NCI-H82 (cell line): ENCODE measurements at places on chromosomes 6 and 20.

GRCh38 chr6:99894815-99895214 is 99.2 kb downstream of the MCHR2 start:
- DNase-seq = no peak

DNA sequence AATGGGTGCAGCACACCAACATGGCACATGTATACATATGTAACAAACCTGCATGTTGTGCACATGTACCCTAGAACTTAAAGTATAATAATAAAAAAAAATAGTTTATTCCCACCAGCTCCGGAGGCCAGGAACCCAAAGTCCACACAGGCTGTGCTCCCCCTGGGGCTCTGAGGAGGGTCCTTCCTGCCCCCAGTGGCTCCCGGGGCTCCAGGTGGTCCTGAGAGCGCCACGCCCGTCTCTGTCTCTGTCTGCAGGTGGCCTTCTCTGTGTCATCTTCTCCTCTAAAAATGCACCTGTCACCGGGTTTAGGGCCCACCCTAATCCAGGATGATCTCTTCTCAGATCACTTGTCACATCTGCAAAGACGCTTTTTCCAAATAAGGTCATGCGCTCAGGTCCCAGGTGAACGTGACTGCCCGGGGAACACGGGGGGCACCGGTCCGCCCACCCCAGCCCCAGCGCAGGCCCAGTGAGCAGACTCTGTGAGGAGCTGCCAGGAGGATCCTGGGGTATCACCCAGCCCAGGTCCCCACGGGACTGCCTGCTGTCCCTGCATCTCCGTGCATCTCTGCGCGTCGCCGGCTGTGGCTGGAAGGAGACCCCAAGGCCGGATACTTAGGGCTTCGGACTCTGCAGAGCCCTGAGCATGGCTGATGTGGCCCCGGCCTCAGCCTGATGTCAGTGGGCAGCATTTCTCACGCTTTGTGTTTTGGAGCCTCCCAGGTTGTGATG is 11.8 kb downstream of the SLCO4A1 start:
- peak; percentile 12 for DNase-seq

- peak; percentile 87 for DNase-seq
Measured at GRCh38 chr6:3526962-3527650, 70.3 kb upstream of the SLC22A23 start.

DNA sequence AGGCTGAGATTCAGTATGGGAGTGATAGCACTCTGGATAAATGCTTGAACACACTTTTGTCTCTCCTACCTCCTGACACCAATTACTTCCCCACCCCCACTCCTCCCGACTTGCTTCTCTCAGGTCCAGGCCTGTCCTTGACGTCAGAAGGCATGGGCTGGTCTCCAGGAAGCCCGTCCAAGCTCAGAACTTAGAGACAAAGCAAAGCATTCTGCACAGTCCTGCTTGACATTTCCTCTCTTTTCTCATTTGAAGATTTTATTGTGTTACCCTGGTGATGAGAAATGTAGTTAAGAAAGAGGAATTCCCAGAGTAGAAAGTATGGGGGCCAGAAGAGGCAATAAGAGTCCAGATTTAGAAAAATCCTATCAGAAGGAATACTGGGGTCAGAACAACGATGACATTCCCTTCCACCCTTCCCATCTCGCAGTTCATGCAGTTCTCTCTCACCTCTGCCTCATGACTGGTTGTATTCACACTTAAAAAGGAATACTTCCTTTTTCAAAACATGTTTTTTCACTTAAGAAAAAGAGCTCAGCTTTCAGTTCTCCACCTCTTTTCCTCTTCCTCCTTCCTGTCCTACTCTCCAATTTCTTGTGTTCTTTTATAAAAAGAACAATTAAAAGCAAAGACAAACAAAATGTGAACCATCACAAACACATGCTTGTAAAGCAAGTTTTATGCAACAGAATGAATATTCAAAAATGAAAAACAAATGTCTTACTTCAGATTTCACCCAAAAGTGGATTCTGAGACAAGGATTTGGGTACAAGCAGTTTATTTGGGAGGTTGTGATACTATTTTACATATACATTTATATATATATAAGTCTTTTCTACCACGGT is 18.5 kb upstream of the FAM184A start:
- DNase-seq = no peak

DNA sequence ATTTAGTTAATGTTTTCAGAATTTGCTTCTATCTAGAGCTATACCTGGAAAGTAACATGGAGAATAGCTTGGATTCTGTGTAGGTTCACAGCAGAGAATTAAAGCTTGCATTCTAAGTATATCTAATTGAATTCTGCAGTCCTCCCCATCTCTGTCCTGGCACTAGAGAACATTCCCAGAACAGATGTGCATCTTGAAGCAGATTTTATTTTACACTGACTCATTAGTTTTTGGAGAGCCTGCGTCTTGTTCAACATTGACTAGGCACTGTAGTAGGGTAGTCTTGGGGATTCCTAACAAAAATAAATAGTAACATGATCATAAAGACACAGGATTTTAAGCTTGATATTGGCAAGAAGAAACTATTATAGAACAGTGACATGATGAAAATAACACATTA is 36.2 kb upstream of the BAG2 start:
- DNase-seq = no peak

GRCh38 chr6:42316981-42317380 is 99.3 kb upstream of the MRPS10 start:
- no peak for DNase-seq

DNA sequence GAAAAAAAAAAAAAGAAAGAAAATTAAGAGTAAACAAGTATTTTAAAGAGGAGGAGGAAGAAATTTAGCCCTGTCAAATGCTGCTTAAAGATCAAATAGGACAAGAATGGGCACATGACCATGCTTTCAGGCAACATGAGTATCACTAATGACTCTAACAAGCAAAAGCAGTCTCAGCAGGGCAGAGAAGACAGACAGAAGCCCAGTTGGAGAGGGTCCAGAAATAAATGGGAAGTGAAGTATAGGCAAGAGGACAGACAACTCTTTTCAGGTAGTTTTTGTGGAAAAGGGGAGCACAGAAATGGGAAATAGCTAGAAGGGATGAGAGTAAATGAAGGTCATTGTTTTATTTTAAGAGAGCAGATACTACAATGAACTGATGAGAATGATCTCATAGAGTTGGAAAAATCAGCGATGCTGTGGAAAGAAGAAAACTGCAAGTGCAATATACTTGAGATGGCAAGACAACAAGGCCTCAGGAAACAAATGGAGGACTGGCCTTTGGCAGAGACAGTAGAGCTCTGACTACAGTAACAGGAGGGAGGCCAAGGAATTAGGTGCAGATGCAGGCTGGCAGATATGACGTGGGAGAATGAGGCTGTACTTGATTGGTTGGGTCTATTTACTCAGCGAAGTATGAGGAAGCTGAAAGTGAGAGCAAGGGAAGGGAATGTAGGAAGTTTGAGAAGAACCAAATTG is 40.3 kb downstream of the KIF6 start:
- DNase-seq = peak; percentile 6

- DNase-seq = no peak
Measured at GRCh38 chr6:137941995-137942394, 74.9 kb downstream of the TNFAIP3 start.

GRCh38 chr20:57402206-57403125 is 11.3 kb downstream of the RBM38 start:
- no peak for DNase-seq

- DNase-seq = peak; percentile 13
Measured at GRCh38 chr6:43963203-43963602, 164.0 kb downstream of the MRPL14 start.

DNA sequence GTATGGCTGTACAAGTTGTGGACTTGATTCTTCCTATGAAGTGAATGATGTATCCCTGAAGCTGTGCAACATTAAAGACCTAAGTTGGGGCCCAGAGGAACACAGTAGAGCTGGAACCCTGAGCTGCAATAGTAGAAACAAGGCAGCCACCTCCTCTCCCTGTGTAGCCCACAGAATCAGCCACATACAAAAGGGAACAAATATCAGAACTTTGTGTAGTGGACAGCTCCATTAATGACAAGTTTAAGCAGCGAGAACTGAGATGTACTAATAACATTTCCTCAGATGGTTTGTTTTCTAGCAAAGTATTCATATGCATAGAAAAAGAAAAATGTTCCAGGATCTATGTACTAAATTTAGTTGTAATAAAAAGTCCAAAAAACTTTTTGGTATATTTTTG is 19.2 kb downstream of the PHACTR1 start:
- DNase-seq = no peak

GRCh38 chr6:35993150-35993549 is 31.3 kb downstream of the SLC26A8 start:
- DNase-seq = no peak

GRCh38 chr6:41960028-41960427 is 18.4 kb upstream of the CCND3 start:
- DNase-seq = no peak

DNA sequence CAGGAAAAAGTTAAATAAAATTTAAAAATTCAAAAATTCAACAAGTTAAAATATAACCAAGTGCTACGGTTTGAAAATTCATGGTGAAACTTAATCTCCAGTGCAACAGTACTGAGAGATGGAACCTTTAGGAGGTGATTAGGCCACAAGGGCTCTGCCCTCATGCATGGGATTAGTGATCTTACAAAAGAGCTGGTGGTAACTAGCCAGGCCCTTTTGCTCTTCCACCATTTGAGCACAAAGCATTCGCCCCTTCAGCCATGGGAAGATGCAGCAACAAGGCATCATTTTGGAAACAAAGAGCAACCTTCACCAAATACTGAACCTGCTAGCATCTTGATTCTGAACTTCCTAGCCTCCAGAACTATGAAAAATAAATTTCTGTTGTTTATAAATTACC is 80.9 kb downstream of the RNGTT start:
- peak; percentile 12 for DNase-seq

DNA sequence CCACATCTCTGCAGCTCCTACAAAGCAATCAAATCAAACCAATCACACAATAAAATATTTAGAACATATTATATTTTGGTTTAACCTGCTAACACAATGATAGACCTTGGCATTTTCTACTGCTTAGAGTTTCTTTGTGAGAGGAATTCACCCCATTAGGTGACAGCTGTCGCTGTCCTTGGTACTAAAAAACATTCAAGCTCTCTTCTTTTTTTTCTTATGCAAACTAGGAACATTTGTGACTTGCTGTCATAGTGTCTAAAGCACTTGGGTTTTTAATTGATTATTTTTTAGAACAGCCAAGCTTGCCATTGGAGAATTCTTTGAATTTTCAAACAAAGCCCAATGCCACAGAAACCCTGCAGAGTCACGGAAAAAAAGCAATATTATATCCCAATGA is 46.4 kb downstream of the CNR1 start:
- no peak for DNase-seq

GRCh38 chr20:3045816-3046676 is at the start of gene MRPS26:
TSS of gene MRPS26 (plus strand) at chr20:3046052. CDS start at chr20:3046069, 17 bp downstream.
- DNase-seq = peak; percentile 93

DNA sequence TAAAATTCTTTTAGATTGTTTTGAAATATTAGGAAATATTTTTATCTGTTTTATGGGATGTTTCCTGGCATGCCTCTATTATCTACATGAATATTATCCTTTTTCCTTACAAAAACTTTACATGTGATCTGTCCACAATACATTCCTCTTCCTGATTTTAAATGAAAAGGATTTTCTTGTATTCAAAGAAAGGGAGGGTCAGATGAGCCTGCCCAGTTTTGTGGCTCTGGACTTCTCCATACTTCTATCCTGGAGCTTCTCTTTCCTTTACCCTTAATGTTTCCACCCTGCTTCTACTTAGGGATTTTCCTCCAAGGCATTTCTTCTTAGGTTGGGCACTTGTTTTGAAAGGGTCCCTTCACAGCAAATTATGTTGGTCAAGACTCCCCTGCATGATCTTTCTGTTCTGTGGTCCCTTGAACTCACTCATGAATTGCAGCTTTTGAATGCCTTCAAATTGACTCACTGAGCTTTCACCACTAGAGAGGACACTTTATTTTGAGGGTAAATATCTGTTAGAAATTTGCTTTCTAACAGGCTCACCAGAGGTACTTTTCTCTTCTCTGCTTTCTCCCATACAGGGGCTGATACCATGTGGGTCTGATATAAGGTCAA is 104.9 kb downstream of the CENPW start:
- DNase-seq = peak; percentile 50

GRCh38 chr6:90095788-90096187 is 200.9 kb downstream of the BACH2 start:
- DNase-seq = no peak

GRCh38 chr6:39386487-39386886 is 64.0 kb upstream of the KCNK16 start:
- peak; percentile 28 for DNase-seq

- peak; percentile 7 for DNase-seq
Measured at GRCh38 chr6:145506565-145506964, 228.8 kb downstream of the EPM2A start.

- peak; percentile 11 for DNase-seq
Measured at GRCh38 chr6:63802606-63803206, 167.1 kb downstream of the PHF3 start.

- no peak for DNase-seq
Measured at GRCh38 chr6:33983109-33983716, 162.7 kb downstream of the GRM4 start.

- no peak for DNase-seq
Measured at GRCh38 chr6:124443541-124443940, 518.7 kb upstream of the RNF217 start.

DNA sequence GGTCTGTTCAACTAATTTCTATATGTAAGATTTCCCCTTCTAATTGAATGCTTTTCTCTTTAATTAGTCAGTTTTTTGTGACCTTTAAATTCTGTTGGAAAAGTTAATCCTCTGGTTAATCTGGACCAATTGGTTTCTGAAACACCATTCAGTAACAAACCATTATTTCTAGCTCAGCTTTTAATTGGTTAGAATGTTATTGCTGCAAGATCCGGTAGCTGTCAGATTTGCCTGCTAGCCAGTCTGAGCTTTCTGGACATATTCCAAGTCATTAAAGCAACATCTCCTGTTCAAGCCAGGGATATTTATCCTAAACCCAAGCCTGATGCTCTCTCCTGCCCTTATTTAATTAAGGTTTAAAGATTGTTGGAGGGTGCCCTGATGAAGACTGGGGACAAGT is 55.1 kb upstream of the FBXL4 start:
- DNase-seq = peak; percentile 81

DNA sequence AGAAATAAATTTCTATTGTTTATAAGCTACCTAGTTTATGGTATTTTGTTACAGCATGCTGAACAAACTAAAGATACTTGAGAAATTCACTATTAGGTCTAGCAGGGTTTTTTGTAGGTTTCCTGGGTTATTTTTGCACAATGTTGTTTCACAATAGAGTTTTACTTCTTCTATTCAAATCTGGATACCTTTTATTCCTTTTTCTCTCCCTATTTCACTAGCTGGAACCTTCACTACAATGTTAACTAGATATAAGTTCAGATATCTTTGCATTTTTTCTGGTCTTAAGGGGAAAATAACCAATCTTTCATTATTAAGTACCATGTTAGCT is 237.7 kb upstream of the CITED2 start:
- DNase-seq = no peak

GRCh38 chr20:40110311-40110831 is 578.7 kb downstream of the MAFB start:
- DNase-seq = peak; percentile 76

GRCh38 chr6:47592131-47592840 is 106.1 kb upstream of the ADGRF4 start:
- no peak for DNase-seq

GRCh38 chr20:48393737-48394314 is 434.0 kb downstream of the PREX1 start:
- no peak for DNase-seq

- no peak for DNase-seq
Measured at GRCh38 chr20:19110881-19111460, 101.5 kb upstream of the SLC24A3 start.
